CMK (cell line): ENCODE measurements at places on chromosomes 2 and 18.

GRCh38 chr2:1736045-1736444 lies 8.3 kb downstream of the PXDN start:
- no peak for DNase-seq

DNA sequence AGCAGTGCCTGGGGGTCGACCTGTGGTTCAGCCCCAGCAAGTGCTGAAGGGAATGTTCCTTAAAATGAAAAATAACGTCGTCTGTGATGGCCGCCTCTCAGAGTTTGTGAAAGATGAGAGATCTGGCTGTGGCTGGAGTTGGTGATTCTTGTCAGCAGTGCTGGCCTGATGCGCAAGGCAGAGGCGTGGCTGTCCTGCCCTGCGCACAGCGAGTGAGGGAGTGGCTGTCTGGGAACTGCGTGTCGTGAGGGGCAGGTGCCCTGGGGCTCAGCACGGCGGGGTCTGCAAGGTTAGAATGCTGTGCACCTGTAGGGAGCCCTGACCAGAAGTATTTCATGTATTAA lies 8.8 kb downstream of the NFATC1 start:
- DNase-seq: no peak

GRCh38 chr2:181038796-181039195 lies 58.4 kb downstream of the UBE2E3 start:
- no peak for DNase-seq

- DNase-seq: no peak
These were observed 198.5 kb upstream of the HDAC4 start for GRCh38 chr2:239599299-239599698.

DNA sequence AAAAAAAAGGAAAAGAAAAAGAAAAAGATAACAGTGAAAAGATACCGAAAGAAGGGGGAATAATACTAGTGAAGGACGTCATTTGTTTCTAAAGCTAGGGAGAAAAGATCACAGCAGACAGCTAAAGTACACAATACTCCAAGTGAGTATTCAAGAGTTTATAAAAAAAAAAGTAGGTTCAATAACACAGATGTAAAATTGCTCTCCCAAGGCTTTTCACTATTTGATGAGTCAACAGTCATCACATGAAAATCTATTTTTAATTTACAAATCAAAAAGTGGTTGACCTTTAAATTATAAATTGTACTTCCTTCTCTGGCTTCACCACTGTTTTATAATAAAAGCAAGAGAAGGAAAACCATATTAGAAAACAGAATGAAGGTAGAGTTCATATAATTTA lies 144.0 kb downstream of the ZRANB3 start:
- no peak for DNase-seq

DNA sequence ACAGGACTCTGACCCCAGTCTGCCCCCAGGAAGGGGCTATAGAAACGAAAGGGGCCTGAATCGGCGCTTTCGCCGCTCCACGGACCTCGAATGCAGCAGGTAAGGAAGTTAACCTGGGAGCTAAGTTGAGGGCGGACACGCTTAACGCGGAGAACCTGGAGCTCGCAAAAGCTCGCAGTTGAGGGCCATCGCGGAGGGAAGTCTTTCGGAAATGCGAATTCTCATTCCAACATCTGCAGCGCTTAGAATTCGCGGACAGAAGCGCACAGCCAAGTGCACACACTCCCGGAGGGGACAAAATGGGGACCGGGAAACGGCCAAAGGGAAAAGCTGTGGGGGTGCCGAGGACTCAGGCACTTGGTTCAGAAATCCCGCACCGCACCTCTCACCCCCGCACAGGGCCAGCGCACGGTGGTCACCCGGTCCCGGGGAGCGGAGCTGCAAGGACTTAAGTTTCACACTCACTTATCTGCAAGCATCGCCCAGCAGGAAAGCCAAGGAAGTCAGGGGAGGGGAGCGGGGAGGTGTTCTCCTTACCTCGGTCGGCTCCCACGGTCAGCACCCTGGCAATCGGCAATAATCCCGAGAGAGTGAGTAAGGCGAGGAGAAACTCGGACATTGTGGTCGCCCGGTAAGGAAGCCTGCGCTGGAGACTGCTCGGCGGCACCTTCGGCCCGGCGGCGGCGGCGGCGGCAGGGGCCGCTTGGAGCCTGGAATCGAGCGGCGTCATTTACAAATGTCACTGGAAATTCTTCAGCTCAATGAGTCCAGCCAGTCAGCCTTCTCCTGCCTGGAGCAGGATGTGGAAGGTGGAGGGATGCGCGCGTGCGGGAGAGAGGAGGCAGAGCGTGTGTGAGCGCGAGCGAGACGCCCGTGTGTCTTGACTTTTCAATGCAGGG lies 456 bp downstream of the LRP1B start:
- DNase-seq: no peak

- no peak for DNase-seq
These were observed 2.9 kb downstream of the NEDD4L start for GRCh38 chr18:58046794-58047555.

DNA sequence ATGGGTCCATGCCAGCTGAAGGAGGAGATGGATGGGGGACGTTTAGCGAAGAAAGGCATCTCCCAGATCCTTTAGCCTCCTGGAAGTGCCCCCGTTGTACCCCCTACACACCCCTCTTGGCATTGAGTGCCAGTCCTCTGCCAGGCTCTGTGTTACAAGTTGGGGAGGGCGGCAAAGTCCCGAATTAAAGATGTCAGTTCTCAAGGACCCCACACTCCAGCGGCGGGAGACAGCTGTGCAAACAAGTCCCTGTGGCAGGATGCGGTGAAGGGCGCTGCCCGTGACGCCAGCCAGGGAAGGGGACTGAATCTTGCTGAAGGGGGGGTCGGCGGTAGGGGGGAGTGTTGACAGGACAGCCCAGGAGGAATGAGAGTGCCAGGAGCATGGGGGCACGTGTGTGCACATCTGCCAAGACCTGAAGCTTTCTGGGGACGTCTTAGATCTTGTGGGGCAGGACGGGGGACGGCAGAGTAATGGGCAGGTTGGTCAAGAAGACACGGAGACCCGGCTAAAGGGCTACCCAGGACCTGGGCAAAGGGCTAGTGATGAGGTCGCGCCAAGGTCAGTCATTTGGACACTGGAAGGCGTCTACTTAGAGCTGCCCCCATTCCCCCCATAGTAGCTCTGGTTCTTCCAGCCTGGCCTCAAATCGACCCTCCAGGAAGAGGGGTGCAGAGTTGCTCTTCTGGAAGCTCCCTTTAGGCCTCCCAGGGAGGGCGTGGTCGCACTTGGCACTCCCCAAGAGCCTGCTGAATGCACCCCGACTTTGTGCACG lies 2.8 kb upstream of the CTDSP1 start:
- peak; percentile 91 for DNase-seq

- no peak for DNase-seq
These were observed 18.6 kb upstream of the ZNF532 start for GRCh38 chr18:58845928-58846724.

DNA sequence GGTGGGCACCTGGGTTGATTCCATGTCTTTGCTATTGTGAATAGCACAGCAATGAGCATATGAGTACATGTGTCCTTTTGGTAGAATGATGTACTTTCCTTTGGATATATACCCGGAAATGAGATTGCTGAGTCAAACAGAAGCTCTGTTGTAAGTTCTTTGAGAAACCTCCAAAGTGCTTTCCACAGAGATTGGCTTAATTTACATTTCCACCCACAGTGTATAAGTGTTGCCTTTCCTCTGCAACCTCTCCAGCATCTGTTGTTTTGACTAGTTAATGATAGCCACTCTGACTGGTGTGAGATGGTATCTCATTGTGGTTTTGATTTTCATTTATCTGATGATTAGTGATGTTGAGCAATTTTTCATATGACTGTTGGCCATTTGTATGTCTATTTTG lies 194.8 kb downstream of the ZNF804A start:
- DNase-seq: no peak

DNA sequence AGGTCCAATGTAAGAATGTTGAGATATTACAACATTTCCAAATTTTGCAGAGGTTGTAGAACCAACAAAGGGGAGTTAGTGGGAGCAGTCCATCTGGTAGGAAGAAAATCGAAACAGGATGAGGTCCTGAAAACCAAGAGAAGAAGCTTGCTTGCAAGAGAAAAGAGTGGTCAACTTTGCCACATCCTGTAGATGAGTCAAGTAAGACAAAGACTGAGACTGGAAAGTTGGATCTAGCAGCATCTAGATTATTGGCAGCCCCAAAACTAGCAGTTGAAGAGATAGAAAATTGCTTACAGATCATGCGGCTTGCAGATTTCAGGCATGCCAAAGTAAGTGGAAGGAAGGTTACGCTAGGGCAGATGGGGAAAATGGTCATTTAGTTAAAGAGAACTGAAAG lies 378.9 kb downstream of the GRB14 start:
- no peak for DNase-seq

- no peak for DNase-seq
These were observed 151.3 kb downstream of the KCTD1 start for GRCh38 chr18:26397019-26397418.

DNA sequence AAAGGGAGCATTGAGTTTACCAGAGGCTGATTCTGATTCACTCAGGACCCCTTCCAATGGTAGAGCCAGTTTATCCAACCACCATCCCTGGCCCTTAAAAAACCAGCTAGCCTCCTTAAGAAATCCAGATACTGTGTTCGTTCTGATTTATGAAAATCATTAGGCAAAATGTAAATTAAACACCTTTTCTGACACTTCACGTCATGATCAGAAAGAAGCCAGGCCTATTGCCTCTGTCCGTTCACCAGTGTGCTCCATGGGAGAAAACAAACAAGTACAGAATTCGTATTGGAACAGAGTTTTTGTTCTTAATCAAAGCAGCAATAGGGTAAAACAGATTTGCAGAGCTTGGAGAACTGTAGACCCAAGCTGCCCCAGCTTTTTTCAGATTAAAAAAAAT lies 31.1 kb upstream of the RAPH1 start:
- DNase-seq: no peak
